ENCODE measurements at places on chromosomes 16 and 17.

DNA sequence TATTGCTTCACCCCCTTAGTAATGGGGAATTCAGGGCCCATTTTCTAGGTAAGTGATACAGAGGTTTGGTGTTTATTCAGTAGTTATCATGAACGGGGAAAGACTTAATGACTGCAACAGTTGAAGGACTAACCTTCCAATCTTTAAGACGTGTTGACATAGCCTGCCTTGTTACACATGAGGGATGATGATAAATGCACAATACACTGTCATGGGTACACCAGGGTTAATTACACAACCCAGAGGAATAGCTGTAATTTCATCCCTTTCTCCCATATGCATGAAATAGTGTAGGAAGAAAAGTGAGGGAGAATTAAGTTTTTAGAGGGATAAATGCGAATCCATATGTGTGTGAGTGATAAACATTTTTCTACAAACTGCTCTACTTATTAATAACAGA lies 10.7 kb downstream of the MYH4 start:
- no peak for DNase-seq

- DNase-seq = no peak
Observed at GRCh38 chr16:53711390-53711789, 7.4 kb downstream of the FTO start.

DNA sequence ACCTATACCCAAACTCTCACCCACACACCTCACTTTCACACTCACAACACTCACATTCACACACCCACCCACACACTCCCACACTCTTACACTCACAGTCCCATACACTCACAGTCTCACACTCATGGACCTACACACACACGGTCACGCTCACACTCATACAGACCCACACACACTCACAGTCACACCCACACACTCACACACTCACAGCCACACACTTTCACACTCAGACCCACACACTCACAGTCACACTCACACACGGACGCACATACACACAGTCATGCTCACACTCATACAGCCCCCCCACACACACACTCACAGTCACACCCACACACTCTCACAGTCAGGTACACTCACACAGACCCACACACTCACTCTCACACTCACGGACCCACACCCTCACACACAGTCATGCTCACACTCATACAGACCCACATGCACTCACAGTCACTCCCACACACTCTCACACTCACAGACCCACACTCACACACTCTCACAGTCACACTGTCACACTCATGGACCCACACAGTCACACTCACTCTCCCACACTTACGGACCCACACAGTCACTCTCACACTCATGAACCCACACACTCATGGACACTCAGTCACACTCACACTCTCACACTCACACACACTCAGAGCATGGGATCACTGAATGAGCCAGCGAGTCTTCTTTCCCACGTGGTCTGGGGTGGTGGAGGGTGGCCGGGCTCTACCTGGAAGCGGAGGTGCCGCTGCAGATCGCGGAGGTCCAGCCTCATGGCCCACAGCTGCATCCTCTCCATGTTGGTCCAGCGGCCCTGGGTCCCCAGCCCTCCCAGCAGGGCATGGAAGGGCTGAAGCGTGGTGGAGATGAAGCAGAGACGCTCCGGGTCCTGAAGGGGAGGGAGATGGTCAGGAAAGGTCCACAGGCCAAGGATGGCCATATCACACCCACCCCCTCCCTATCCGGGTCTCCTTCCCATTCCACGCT lies 5.1 kb downstream of the IL27 start:
- no peak for DNase-seq

- DNase-seq = no peak
Observed at GRCh38 chr17:58301504-58302150, 20.9 kb upstream of the MPO start.

GRCh38 chr17:16933317-16934132 lies 38.4 kb downstream of the TNFRSF13B start:
- DNase-seq = no peak

GRCh38 chr16:81492311-81492761 lies 47.7 kb downstream of the CMIP start:
- no peak for DNase-seq

GRCh38 chr17:14301279-14302090 lies 604 bp downstream of the HS3ST3B1 start:
- no peak for DNase-seq

- no peak for DNase-seq
Observed at GRCh38 chr16:85477801-85478363, 135.2 kb upstream of the GSE1 start.
